ENCODE measurements at places on chromosomes 2 and 18. TPM values are rescaled to one million over a fixed set of nuclear protein-coding genes. Genes with fewer than 3 reads are reported as not detected.

DNA sequence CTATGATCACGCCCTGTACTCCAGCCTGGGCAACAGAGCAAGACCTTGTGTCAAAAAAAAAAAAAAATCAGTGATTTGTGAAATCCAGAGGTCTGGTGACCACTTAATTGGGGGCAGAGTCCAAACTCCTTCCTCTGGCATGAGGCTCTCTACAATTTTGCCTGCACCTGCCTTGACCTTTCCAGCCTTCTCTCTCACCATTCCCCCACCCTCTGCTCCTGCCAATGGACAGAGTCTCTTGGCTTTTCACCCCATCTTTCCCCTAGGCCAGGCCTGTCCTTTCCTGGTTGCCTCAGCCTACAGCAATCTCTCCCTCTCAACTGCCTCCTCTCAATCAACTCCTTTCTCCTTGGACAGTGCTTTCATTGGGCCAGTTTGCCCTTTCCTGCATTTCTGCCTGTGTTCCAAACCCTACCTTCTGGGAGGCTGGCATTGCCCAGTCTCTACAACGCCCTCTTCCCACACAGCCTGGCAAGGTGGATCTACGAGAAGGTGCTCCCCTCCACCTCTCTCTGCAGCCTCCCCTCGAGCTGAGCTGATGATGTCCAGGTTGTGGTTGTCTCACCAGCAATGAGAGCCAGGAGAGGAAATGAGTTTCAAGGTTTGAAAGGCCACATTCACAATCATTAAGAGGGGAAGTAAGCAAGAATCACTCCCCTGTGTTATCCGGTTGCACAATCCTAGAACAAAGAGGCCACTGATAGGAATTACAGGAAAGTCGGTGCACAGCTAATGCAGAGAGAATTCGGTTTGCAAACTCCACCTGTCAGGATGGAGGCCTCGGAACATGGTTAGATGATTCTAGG lies 39.5 kb upstream of the NPAS2 start:
- no peak overlapping the region for H3K27ac ChIP-seq
- no peaks in the 10 kb centered on the region for H3K27me3 ChIP-seq
- no peak overlapping the region for H3K4me3 ChIP-seq
- H3K36me3 ChIP-seq, result no peaks in the 10 kb centered on the region
- no peaks in the 10 kb centered on the region for H3K4me1 ChIP-seq

DNA sequence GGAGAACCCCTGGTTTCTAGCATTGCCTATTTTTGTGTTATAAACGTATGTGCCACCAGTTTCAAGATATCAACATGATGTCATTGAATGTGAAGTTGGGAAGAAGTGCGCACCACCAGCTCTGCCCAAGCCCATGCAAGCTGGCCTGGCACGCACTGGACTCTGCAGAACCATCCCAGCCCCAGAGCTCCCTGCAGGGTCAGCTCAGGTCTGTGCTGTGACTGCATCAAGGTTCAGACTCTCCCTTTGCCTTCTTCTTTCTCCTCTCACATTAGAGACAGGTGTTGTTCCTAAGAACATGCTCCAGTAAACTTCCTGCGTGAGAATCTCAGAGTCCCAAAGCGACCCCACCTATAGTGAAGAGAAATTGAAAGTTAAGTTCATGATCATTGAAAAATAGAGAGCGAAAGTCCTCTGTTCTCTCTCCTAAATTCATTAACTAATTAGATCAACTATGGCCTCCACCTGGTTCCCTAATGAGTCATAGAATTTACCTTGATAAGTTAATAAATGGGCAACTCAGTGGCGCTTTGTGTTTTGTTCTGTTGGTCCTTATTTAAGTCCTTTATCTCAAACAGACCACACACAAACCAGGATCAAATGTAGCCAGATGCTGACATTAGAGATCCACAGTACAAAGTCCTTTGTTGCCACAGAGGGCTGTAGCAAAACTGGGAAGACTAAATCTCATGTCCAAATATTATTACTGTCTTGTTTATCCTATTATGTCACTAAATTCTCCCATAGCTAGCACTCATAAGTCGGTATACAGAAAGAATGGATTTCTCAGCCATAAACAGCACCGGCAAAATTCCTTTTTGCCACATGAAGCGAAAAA lies 432.3 kb downstream of the STK39 start:
- no peaks in the 10 kb centered on the region for H3K27me3 ChIP-seq
- DNase-seq, result no peak
- no peak overlapping the region for H3K4me3 ChIP-seq
- H3K36me3 ChIP-seq, result no peaks in the 10 kb centered on the region
- no peak overlapping the region for H3K27ac ChIP-seq

GRCh38 chr2:17538844-17539554 lies 1.5 kb upstream of the VSNL1 start:
- H3K4me1 ChIP-seq, result peaks cover 3% of the 10 kb centered on the region
- H3K36me3 ChIP-seq, result no peaks in the 10 kb centered on the region
- DNase-seq, result no peak

- H3K36me3 ChIP-seq, result no peaks in the 10 kb centered on the region
- H3K4me3 ChIP-seq, result no peak overlapping the region
- no peaks in the 10 kb centered on the region for H3K4me1 ChIP-seq
- no peak overlapping the region for H3K27ac ChIP-seq
- no peaks in the 10 kb centered on the region for H3K27me3 ChIP-seq
Observed at GRCh38 chr2:142767847-142768246, 109.6 kb upstream of the KYNU start.

GRCh38 chr2:193153576-193153975 lies 958.8 kb upstream of the TMEFF2 start:
- no peaks in the 10 kb centered on the region for H3K27me3 ChIP-seq
- no peak overlapping the region for H3K4me3 ChIP-seq
- DNase-seq, result no peak
- no peaks in the 10 kb centered on the region for H3K4me1 ChIP-seq
- H3K36me3 ChIP-seq, result no peaks in the 10 kb centered on the region

DNA sequence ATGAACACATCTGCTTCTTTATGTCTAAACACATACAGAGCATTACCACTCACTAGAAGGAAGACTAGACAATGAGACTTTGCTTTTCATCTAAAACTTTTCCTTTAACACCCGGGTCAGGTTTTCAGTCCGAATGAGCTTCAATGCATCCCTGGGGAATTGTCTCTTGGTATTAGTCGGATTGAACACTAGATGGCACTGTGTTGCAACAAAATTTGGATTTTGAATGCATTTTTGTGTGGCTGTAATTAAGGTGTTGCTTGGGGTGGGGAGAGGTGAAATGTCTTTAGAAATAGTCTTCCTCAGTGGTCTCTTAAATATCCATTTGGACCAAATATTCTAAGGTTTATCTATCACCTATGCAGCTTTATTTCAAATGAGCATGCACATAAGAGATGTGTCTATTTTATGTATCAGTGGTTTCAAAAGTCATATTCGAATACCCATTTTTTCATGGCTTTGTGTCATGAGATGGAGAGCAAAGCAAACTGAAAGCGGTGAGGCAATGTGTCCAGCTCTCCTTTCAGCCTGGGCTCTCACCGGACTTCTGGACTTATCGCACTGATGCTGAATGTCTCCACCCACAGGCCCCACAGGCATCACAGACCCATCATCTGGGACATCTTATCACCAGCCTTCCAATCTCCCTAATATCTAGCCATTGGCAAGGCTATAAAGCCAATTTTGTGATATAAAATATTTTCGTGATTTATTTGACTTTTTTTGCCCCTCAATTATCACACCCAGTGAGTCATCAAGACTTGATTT lies 510.3 kb downstream of the RNF144A start:
- no peak overlapping the region for H3K4me3 ChIP-seq
- H3K27ac ChIP-seq, result peak overlapping the region; percentile 10
- no peaks in the 10 kb centered on the region for H3K27me3 ChIP-seq
- no peak for DNase-seq
- no peaks in the 10 kb centered on the region for H3K36me3 ChIP-seq
- peaks cover 29% of the 10 kb centered on the region for H3K4me1 ChIP-seq

- no peak for DNase-seq
- no peak overlapping the region for H3K27ac ChIP-seq
- H3K4me1 ChIP-seq, result no peaks in the 10 kb centered on the region
- no peaks in the 10 kb centered on the region for H3K36me3 ChIP-seq
Observed at GRCh38 chr2:171185941-171186340, 25.2 kb upstream of the TLK1 start.

DNA sequence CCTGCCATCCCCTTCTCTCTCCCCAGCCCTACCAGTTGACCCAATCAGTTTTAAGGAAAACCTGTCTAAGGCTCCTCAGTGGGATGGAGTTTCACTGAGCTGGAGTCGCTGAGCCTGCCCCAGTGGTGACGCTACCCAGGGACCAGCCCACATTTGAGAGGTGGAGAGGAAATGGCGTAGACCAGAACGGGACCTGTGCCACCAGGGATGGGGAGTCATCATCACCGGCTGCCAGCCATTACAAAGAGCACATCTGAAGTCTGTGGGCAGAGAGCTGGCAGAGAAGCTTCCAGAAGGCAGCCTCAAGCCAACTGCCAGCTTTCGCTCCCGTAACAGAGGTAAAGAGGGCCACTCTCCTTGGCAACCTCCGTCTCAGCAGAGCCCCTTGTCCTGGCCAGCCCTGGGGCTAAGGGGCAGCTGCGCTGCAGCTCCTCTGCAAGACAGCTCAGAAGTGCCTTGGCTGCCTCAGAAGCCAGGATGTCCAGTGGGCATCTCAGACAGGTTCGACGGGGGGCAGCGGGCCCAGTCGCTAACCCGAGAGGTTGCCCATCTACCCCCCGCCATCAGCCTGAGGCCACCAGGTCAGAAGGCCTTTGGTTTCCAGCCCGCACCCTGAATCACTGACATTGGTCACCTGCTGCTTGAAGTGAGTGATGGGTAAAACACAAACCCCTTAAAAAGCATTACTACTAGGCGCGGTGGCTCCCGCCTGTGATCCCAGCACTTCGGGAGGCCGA lies 15.4 kb downstream of the SDC1 start:
- DNase-seq, result no peak
- no peak overlapping the region for H3K27ac ChIP-seq
- no peaks in the 10 kb centered on the region for H3K4me1 ChIP-seq
- peaks cover 23% of the 10 kb centered on the region for H3K27me3 ChIP-seq
- no peaks in the 10 kb centered on the region for H3K36me3 ChIP-seq

GNLY gene
- 82.9 TPM for total RNA-seq

GALNT14 gene
- total RNA-seq, result 0.38 TPM

IL36A gene
- total RNA-seq, result 0.60 TPM

SERPINB8 gene
- 19.9 TPM for total RNA-seq

HOXD12 gene
- not detected for total RNA-seq

RNF125 gene
- 37.4 TPM for total RNA-seq
